ENCODE measurements at places on chromosomes 5 and 9.

GRCh38 chr5:170154744-170155143, 49.0 kb downstream of the FOXI1 start:
- DNase-seq: no peak

DNA sequence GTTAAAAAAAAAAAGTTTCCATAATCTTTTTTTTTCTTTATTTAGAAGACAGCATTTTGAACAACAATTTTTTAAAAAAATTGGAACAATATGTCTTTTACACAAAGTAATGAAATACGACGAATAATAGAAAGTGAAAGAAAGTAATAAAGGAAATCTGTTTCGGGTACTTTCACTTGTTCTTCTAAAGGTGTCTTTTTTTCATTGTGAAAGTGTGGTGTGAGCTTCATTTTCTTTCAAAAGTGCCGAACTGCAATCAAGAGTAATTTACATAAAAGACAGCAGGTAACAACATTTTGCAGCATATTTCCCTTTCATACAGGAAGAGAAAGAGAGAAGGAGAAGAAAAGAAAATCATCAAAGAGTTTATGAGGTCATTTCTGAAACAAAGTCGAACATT, 159.7 kb upstream of the CDH12 start:
- peak; percentile 82 for DNase-seq

DNA sequence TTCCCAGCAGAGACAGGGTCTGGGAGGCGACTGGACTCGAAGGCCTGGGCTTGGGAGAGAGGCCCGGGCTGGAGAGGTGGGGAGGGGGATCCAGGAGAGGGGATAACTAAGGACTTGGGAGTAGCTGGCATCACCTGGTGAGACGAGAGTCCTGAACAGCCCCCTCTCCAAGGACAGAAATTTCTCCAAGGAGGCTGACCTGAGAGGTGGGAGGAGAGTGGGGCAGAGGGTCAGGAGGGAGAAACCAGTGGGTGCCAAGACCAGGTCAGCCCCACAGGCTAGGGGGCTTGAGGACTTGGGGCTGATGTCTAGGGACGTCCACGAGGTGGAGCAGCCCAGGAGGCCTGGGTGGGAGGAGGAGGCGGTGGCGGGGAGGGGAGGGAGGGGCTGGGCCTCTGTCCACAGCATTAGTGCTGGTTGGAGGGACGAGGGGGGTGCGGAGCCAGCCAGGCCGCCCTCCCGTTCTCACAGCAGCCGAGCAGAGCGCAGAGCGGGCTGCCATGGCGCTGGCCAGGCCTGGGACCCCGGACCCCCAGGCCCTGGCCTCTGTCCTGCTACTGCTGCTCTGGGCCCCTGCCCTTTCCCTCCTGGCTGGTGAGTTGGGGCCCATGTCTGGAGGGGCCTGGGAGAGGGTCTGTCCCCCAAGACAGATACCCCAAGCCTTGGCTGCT, at the start of gene CRB2:
Gene CRB2, plus strand, starts transcription at position 437 of the 671 bp plus-strand sequence. Its CDS starts 64 bp downstream, at position 501.
- DNase-seq: peak; percentile 32

- DNase-seq: no peak
Measured at GRCh38 chr9:91741522-91741921, 208.5 kb downstream of the ROR2 start.

DNA sequence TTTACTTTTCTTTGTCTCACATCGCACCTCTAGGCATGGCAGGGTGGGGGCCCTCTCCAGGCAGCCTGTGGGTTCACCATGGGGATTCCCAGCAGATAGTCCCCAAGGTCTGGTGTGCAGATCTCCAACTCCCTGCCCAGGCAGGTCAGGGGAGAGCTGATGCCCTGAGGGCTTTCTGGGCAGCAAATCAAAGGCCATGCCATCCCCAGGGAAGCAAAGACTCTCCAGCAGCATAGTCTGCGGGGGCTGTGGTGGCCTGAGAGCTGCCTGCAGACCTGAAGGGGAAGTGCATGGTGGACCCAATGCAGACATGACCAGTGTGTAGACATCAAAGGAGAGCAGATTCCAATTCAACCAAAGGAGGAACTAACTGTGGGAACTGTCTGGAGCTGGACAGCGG, 7.7 kb downstream of the NEURL1B start:
- peak; percentile 19 for DNase-seq

- DNase-seq: peak; percentile 78
Measured at GRCh38 chr5:10490927-10491672, 49.4 kb downstream of the ROPN1L start.

GRCh38 chr9:127793093-127793708, 7.4 kb downstream of the CDK9 start:
- peak; percentile 31 for DNase-seq

DNA sequence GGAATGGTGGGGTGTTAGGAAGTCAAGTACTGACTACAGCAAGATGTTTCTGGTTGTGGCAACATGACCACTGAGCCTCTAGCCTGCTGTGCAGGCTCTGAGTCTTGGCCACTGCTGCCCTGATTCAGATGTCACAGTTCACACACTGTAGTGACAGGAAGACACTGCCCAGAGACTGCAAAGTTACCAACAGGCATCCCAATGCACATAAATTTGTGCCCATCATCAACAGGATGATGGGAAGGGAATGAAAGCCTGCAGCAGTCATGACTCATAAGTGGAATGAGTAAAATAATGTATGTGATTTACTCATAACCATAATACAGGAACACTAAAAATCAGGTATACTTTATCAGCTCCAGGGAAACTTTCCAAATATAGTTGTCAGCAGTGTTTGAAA, 251.6 kb upstream of the HAPLN1 start:
- DNase-seq: peak; percentile 49

GRCh38 chr5:114417519-114417918, 55.6 kb downstream of the KCNN2 start:
- DNase-seq: no peak

DNA sequence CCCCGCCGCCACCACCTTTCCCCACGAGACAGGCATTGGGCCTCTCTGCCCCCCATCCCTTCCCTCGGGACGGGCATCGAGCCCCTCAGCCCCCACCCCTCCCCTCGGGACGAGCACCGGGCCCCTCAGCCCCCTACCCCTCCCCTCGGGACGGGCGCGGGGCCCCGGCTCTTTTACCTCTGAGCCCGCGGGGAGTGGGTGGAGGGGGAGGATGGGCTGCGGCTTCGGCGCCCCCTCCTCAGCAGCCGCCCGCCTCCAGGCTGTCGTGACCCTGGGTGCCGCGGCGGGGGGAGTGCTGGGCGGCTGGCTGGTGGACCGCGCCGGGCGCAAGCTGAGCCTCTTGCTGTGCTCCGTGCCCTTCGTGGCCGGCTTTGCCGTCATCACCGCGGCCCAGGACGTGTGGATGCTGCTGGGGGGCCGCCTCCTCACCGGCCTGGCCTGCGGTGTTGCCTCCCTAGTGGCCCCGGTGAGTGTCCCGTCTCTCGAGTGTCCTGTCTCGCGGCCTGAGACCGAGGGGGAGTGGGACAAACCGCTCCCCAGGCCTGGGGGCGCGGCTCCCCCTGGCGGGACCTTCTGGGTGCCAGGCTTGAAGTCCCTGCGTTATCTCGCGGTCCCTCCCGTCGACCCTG, 791 bp downstream of the SLC2A8 start:
- peak; percentile 58 for DNase-seq

GRCh38 chr5:148163345-148163744, 5.0 kb upstream of the SPINK14 start:
- no peak for DNase-seq

DNA sequence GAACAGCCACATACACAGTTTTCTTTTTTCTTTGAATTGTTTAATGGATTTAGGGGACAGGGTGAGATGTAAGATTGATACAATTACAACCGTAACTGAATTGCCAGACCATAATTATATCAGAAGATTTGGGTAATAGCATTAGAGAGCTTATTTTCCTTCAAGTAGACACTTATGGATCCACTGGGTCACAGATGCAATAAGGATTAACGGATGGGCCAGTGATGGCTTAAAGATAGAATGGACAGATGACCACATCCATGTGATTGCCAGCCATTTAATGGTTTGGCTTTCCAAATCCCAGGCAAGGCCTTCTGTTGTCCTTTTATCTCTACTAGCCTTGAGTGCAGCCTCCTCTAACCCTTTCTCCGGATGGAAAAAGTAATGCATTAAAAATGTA, 94.7 kb upstream of the NUDT12 start:
- DNase-seq: no peak

DNA sequence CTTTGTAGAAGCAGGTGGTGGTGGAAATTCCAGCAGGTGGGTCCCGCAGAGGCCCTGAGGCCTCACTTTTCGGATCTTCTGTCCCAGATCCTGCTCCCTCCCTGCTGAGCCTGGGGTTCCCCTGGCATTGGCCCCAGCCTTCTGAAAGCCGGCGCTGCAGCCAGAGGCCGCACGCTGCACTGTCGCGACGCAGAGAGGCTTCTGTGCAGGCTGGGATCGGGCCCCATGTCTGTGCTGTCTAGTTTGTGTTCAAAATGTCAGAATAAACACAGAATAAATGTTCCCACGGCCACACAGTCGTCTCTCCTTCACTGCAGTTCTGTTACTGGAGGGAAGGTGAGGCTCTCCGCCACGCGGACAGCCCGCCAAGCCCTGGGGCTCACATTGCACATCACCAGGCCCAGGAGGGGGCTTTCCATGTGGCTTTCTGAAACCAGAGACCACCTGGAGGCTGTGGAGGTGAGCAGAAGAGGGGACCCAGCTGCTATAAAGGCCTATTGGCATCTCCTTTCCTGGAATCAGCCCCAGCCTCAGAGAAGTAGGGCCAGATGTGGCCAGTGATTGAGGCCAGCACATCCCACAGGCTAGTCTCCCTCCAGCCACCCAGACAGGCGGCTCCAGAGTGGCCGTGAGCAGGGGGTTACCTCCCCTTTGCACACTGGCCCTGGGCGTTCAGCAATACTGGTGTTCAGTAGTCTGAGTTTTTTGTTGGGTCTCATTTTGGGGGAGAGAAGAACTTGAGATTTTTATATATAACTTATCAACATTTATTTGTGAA, 46.5 kb downstream of the USP20 start:
- no peak for DNase-seq

DNA sequence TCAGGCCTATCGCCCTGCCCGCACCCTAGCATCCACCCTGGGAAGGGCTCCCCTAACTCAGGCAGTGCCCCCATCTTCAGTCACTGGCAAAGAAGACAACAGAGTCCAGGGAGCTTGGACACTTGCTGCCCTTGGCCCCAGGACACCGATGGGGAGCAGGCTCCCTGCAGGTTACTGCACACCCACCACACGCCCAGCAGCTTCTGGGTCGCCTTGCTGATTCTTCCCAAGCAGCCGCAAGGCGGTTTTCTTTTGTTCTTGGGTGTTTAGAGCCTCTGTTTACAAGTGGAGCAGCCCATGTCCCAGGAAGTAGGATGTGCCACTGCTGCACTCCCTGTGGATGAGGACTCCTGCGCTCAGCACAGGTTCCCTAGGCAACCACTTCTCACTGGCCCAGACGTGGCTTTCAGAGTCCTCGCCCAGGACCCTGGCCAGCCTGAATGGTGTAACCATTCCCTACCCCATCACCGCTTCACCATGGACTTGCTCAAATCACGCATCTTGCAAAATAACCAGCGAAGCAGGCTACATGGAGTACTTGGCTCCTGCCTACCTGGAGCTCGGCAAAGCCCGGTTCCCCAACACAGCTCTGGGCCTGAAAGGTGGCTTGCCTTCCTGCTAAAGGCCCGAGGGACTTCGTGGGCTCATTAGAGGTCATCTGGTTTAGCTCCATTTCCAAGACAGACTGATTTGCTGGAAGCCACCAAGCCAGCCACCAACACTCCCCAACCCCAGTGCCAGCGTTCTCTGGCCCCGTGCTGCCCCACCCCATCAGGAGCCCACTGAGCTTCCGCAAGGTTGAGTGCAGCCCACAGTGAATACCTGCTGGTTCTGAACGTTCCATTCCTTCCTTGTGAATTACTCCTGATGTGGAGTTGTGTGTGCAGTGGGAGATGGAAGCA, 60.0 kb downstream of the PSMB7 start:
- no peak for DNase-seq

DNA sequence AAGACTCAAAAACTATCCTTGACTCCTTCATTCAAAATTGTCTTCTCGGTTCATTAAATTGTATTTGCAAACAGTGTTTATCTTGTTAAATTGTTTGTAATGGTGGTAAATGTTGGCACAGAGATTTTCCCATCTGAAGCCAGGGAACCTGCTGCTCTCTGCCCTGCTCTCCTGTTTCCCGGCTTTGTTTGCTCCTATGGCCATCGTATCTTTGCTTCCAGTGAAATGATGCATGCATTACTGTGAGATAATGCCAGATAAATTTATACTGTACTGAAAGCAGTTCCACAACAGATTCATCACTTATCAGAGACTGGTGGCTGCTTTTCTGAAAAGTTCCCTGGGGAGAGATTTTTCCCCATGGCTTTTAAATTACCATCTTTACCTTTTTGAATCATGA, 81.4 kb downstream of the CD180 start:
- DNase-seq: peak; percentile 92

DNA sequence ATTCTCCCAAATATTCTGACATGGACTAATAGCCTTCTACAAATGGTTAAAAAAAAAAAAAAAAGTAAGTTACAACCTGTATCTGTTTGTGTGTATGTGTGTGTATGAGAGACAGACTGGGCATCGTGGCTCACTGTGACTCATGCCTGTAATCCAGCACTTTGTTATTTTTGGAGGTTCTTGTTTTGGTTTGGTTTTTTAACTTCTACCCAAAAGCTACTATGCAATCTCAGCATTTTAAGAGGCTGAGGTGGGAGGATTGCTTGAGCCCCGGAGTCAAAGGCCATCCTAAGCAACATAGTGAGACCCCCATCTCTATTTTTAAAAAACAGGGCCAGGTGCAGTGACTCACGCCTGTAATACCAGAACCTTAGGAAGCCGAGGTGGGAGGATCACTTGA, 17.6 kb upstream of the HAVCR1 start:
- DNase-seq: no peak

GRCh38 chr9:107638521-107639310, 149.1 kb upstream of the KLF4 start:
- DNase-seq: peak; percentile 94

DNA sequence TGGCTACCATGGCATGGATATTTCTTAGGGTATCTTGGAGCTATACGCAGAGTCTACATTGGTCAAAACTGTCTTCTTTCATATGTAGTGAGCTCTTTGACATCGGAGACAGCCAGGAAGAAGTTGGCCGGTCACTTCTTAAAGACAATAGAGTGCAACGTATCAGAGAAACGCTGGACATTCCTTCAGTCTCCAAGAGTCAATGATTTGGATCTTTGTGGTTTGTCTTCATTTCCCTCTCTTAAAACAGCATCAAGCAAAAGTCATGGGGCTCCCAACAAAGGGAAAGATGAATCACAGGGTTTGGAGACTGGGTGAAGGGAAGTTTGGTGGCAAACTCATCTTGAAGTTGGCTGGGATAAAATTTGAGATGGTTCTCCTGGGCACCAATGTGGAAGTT, 320.1 kb downstream of the AGTPBP1 start:
- no peak for DNase-seq

DNA sequence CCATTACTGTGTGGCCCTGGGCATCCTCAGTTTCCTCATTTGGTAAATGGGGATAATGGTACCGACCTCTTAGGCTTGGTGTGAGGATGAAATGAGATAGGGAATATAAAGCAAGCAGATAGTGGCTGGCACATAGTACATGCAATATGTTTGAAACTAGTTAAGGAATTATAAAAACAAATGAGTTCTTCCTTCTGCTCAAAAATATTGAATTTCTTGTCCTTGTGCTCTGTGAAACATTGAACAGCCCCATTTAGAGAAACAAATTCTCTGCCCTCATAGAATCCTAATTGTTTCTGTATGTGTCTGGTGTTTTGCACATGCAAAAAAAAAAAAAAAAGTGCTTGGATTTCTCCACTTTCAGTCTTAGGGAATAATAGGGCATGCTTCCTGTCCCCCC, 39.7 kb downstream of the PTCD2 start:
- DNase-seq: no peak

GRCh38 chr5:36950586-36951457, 74.3 kb downstream of the NIPBL start:
- DNase-seq: peak; percentile 37

Measured in NCI-H69 (cell line).